ENCODE measurements at places on chromosomes 1 and 21. TPM values are rescaled to one million over a fixed set of nuclear protein-coding genes. Genes with fewer than 3 reads are reported as not detected.

The CELA3B gene
- total RNA-seq: not detected

The KRTAP19-3 gene
- not detected for total RNA-seq

The LCE2A gene
- not detected for total RNA-seq

The GUCA2B gene
- total RNA-seq: not detected

The GREM2 gene
- total RNA-seq: not detected

DNA sequence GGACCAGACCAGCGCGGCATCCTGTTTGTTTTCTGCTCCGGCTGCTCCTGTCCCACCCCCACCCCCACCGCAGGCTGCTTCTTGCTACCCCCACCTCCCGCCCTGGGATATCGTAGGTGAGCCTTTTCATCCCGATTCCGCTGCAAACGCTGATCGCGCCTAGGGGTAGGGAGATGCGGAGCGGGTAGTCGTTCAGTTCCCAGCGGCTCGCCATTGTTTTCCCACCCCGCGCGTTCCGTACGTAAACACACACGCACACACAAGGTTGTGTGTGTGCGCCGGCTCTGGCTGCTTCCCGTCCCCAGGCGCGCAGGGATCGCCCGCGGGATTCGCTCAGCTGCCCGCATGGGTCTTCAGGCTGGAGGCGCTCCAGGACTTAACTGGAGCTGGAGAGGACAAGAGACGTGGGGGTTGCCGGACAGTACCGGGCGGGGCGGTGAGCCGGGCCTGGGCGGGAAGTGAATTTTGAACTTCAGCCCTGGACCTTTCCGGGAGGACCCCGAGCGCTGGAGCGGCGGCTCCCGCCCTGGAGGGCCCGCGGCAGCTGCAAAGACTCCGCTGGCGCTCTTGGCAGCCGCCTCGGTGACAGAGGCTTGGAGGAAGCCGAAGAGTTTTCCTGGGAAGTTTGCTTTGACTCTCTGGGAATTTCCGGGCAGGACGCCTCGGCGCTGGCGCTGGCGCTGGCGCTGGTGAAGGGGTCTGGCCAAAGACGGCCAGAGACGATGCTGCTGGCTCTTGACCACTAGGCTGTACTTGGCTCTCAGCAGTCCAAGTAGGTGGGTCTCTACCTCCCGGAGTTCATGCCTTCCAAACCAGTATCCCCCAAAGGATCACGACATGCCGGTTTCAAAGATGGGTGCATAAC, 1.6 kb downstream of the SOX13 start:
- no peak for DNase-seq

DNA sequence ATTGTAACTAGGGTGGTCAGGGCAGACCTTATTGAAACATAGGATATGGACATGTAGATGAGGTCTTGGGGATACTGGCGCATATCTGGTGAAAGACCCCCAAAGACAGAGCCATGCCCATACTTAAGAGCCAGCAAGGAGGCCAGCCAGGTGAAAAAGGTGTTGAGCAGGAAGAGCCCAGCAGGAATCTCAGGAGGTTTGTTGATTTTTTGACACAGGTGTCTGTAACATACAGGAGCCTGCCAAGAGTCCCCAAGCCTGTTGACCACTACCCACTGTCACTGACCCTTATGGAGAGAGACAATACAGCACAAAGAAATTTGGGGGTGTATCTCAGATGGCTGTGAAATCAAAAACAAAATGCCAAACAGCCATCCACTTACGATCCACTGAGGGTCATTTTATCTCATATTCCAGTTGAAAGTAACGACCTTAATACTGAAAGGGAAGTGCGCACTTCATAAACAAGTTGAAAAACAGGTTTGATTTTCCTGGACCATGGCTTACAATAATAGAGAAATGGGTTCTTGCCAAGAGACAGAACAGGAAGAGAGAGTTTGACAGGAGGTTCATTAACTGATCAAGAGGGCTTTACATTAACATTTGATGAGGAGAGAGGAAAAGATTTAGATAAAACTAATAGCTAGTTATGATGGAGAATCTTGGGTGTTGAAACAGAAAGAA, 163.6 kb downstream of the GLUL start:
- DNase-seq: no peak

GRCh38 chr1:207077470-207078377, 10.9 kb upstream of the C4BPB start:
- peak; percentile 64 for DNase-seq

- DNase-seq: no peak
Measured at GRCh38 chr1:204221271-204221670, 7.5 kb upstream of the GOLT1A start.

GRCh38 chr1:235052067-235053008, 76.3 kb downstream of the TOMM20 start:
- DNase-seq: no peak

DNA sequence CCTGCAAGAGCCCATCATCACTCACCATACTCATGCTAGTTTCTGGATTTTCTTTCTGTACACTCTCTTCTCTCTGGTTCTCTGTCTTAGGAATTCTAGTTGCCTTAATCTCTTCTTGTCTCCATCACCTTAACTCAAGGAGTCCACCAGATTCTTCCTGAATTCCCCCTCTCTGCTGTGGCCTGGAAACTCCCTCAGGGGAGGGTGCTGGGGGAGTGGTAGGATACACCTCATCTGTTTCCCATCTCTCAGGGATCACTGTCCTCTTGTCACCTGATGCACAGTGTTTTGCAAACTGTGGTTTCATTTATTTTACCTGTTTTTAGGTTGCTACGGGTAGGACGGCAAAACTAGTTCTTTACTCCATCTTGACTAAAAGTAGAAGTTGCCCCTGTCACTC, 6.6 kb upstream of the GNG12 start:
- no peak for DNase-seq

DNA sequence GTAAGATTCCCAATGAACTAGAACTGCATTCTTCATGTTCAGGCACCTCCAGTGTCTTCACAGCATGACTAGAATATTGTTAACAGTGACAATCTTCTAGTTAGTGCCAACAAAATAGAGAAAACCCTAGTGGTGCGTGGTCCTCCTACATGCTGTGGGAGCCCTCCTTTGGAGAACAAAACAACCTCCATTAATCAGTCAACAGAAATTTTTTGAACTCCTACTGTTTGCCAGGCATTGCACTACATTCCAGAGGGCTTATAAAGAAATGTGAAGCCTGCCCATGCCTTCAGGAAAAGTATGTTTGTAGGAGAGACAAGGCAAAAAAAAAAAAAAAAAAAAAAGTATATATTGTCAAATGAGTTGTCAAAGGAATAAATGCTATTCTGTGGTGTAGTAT, 252.7 kb downstream of the LRRC40 start:
- DNase-seq: no peak
